ENCODE measurements at places on chromosomes 3 and 15.

- DNase-seq, result no peak
Measured at GRCh38 chr15:89168316-89168833, 53.0 kb downstream of the RLBP1 start.

- no peak for DNase-seq
Measured at GRCh38 chr3:80533553-80533952, 765.8 kb upstream of the ROBO1 start.

DNA sequence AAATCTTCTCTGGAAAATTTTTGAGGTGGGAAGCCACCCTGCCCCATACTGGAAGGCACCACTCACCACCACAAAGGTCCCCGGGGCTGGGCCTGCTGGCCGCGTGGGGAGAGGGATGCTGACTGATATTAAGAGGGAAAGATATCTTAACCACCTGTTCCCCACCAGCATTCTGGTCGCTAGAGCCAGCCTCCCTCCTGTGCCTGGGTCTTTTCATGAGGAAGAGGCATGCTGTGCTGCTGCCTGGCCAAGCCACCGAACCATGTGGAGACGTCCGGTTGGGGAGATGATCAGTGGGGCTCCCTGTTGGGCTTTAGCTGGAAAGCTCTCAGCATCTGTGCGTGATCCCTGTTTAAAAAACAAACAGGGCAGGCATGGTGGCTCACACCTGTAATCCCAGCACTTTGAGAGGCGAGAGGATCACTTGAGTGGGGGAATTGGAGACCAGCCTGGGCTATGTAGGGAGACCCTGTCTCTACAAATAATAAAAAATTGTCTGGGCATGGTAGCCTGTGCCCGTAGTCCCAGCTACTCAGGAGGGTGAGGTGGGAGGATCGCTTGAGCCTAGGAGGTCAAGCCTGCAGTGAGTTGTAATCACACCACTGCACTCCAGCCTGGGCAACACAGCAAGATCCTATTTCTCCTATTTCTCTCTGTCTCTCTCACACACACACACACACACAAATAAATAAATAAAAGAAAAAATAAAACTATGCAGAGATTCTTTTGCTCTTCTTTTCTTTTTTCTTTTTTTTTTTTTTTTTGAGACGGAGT is 1.0 kb downstream of the KLHL18 start:
- no peak for DNase-seq

GRCh38 chr3:52218937-52219650 is 6.4 kb downstream of the TLR9 start:
- no peak for DNase-seq

DNA sequence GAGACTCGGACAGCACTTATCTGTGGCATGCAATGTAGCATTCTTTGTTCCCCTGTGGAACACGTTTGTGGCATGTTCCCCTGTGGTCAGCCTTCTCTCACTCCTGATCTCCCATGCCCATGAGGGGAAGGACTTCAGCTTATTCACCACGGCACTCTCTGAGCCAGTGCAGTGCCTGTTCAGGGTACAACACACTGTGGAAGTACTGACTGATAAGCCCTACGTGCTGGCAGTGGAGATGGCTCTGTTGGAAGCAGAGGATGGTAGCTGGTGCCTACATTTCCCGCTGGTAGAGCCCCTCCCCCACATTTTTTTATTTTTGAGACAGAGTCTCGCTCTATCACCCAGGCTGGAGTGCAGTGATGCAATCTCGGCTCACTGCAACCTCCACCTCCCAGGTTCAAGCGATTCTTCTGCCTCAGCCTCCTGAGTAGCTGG is 43.5 kb upstream of the ETV5 start:
- no peak for DNase-seq

DNA sequence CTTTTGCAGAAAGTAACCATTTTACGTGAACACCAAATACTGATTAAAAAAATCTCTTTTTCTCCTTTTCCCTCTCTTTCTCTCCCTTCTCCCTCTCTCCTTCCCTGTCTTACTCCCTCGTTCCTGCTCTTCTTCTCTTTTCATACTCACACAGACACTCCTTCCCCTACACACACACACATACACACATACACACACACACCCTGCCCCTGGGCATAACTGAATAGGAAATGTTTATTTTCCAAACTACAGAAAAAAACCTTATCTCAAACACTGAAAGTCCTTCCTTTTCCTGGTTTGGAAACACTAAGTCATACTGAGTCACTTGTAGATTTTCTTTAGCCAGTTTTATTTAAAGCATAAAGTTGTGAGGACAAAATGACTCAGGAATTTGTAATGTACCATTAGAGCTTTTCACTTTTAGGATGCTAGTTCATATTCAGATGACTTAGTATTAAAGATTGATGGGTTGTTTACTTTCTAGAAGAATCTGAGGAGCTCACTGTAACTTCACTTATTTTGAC is 62.4 kb downstream of the MBNL1 start:
- no peak for DNase-seq

- no peak for DNase-seq
Measured at GRCh38 chr3:42349765-42350594, 60.4 kb downstream of the LYZL4 start.

DNA sequence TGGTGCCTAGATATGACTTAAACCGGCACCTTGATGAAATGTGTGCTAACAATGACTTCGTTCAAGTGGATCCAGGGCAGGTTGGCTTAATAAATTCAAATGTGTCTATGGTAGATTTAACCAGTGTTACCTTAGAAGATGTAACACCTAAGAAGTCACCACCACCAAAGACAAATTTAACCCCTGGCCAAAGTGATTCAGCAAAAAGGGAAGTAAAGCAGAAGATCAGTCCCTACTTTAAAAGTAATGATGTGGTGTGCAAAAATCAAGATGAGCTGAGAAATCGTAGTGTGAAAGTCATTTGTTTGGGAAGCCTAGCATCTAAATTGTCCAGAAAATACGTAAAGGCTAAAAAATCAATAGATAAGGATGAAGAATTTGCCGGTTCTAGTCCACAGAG is 1.1 kb downstream of the FAN1 start:
- DNase-seq, result no peak

DNA sequence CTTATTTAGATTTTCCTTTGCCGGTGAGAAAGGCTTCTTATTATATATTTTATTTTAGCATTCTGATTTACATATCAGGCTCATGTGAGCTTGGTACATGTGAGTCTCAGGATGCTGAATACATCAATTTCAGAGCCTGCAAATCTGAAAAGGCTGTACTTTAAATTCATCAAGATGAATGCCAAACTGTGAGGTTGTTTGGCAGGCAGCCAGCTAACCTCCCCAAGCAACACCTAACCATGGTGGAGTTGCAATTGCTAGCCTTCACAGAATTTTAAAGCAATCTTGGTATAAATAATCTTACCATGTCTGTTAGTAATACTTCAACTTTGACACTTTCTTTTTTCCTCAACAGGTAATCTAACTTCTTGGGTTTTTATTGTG is 252.5 kb downstream of the CDIN1 start:
- DNase-seq, result no peak

DNA sequence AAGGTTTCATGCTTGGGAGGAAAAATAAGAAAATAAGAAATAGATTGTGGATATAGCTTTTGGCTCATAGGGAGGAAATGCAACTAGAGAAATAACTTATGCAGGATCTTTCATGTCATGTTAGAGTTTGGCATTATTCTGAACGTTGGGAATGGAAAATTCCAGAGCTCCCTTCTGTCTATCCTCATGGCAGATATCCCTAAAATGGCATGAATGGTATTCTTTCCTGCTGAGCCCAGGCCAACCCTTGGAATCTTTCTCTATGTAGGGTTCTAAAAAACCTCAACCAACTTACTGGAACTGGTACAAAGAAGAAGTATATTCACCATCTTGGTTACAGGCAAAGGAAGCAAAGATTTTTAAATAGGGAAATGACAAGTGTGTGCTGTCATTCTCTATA is 212.5 kb downstream of the CHST2 start:
- no peak for DNase-seq

- no peak for DNase-seq
Measured at GRCh38 chr3:2090095-2090911, 8.4 kb upstream of the CNTN4 start.

DNA sequence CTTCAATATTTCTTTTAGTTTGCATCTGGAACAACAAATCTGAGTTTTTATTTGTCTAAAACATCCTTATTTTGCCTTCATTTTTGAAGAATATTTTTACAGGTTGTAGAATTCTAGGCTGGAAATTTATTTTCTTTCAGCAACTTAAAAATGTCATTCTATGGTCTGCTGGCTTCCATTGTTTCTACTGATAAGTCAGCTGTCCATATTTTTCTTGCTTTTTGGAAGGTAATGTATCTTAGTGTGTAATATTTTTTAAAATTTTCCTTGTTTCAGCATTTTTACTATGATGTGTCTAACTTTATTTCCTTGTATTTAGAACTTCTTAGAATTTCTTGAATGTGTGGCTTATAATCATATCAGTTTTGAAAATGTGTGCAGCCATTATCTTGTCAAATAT is 37.0 kb downstream of the SEMA6D start:
- no peak for DNase-seq

DNA sequence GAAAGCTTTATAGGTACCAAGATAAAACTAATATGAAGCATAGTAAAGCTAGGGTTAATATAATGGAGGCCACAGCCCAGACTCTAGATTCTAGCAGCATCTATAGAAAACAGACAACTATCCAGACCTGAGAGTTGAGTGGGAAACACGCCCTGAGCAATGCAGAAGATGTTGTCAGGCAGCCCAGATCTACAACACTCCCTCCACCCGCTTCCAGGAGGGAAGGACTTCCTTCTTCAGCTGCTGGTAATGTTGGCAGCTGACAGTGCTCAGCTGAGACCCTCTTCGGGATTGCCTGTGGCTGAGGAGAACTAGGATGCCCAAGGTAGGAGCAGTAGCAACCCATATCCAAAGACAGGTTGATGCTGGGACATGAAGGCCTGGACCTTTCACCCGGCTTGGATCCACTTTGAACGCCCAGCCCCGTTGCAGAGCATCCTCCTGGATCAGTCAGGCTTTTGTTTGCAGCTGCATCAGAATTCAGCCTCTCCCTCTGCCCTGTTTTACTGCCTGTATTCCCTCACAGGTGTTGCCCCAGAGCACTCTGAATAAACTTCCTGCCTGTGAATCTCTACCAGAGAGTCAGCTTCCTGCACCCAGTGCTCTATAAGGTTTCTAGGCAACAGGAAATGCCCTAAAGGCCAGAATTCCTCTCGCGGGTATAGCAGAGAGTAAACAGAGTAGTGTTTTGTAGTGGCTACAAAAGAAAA is 174.7 kb upstream of the IL12A start:
- peak; percentile 53 for DNase-seq

- no peak for DNase-seq
Measured at GRCh38 chr3:131453533-131453932, 49.2 kb downstream of the MRPL3 start.

DNA sequence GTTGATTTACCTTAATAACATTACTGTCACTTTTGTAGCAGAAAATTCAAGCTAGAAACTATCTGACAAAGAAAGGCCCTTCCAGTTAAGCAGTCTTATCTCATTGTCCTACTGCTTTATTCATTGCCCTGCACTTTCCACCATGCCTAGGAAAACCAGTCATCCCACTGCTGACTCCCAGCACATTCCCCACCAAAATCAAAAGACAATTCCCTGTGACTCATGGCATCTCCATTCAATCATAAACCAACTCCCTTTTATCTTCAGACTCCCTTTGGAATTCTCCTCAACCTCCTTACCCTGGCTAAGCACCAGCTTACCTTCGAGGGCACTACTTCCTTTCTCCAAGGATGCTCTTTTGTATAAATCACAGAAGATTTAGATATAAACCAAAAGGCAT is 184.3 kb downstream of the PLCH1 start:
- DNase-seq, result no peak

Measured in NCI-H2081 treated with DMSO at 0.1 percent for 48 hours (cell line).